Liver (tissue), 10 donors: ENCODE measurements at places on chromosomes 11 and 22.

DNA sequence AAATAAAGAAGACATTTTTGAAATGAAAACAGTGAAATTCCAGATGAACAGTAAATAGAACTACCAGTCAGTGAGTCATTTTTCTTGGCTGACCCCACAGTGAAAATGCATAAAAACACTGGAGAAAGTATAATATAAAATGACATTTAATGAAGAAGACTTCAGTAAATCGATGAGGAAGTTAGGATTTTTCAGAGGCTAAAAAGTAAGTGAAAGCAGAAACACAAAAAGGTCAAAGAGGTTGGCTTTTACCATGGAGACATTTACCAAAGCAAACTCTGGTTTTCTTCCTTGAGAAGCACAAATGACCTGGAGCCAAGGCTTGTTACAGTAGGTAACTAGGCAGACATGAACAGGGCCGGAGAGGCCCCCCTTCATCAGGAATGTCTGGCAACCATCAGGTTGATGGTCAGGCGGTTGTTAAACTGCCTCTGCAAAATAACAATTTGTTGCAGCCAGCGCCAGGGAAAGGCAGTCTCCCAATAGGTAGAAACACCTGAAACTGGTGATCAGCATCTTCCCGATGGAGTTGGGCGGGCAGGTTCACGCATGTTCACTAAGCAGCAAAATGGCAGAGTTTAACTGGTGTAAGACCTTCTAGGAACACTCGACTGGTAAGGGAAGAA lies 16.7 kb upstream of the TMEM123 start:
- H3K4me3 ChIP-seq: no peak overlapping the region
- H3K27ac ChIP-seq: peak overlapping the region; percentile 10

DNA sequence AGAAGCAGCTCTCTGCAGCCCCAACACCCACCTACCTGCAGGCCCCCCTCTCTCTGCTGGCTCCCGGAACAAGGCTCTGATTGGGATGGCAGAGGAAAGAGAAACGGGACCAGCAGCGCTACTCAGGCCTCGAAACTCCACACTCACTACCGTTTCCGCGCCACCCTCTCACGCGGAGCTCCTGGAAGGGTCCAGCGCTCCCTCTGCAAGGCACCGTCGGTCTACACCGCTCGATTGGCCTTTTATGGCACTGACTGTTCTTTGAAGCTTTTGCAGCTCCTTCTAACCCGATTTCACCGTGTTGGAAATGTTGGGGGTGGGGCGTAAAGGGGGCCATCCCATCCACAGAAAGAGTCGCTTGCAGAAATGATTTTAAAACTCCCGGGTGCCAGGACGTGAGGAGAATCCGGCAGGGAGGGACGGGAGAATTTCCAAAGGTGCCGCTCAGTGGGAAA lies 323 bp upstream of the PANX1 start:
- no peaks in the 10 kb centered on the region for H3K27me3 ChIP-seq
- H3K36me3 ChIP-seq: no peaks in the 10 kb centered on the region
- no peak for DNase-seq
- peaks cover 40% of the 10 kb centered on the region for H3K4me1 ChIP-seq

- H3K4me3 ChIP-seq: no peak overlapping the region
- no peaks in the 10 kb centered on the region for H3K27me3 ChIP-seq
- H3K36me3 ChIP-seq: no peaks in the 10 kb centered on the region
- no peak for DNase-seq
- peaks cover 7% of the 10 kb centered on the region for H3K4me1 ChIP-seq
Observed at GRCh38 chr11:292211-293121, 3.5 kb downstream of the PGGHG start.

GRCh38 chr11:1291295-1292017 lies 18.0 kb downstream of the TOLLIP start:
- H3K4me3 ChIP-seq: no peak overlapping the region
- no peak for DNase-seq
- H3K27me3 ChIP-seq: no peaks in the 10 kb centered on the region
- no peak overlapping the region for H3K27ac ChIP-seq

GRCh38 chr11:133228471-133229329 lies 303.6 kb downstream of the OPCML start:
- no peaks in the 10 kb centered on the region for H3K4me1 ChIP-seq
- H3K36me3 ChIP-seq: no peaks in the 10 kb centered on the region
- DNase-seq: no peak

GRCh38 chr22:47465222-47465621 lies 702.8 kb downstream of the TBC1D22A start:
- H3K4me1 ChIP-seq: no peaks in the 10 kb centered on the region
- no peak overlapping the region for H3K4me3 ChIP-seq
- peaks cover 11% of the 10 kb centered on the region for H3K27me3 ChIP-seq
- no peak overlapping the region for H3K27ac ChIP-seq

GRCh38 chr11:36411202-36411640 lies 98.9 kb downstream of the TRAF6 start:
- no peak for DNase-seq
- H3K27ac ChIP-seq: peak overlapping the region; percentile 64
- H3K36me3 ChIP-seq: no peaks in the 10 kb centered on the region
- no peak overlapping the region for H3K4me3 ChIP-seq
- peaks cover 2% of the 10 kb centered on the region for H3K4me1 ChIP-seq

DNA sequence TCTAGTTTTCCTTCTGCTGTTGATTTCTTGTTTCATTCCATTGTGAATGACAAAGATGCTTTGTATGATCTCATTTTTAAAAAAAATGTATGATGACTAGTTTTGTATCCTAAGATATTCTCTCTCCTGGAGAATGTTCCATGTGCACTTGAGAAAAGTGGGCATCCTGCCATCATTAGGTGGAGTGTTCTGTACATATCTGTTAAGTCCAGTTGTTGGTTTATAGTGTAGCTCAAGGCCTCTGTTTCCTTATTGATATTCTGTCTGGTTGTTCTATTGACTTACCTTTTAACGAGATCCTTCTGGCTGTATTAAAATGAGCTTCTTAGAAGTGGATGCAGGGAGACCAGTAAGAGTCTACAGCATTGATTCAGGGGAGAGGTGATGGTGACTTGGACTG lies 35.2 kb downstream of the SGSM1 start:
- H3K36me3 ChIP-seq: no peaks in the 10 kb centered on the region
- no peak for DNase-seq
- H3K4me1 ChIP-seq: no peaks in the 10 kb centered on the region
- H3K27ac ChIP-seq: no peak overlapping the region
